ENCODE measurements at places on chromosomes 1 and 21. TPM values are rescaled to one million over a fixed set of nuclear protein-coding genes. Genes with fewer than 3 reads are reported as not detected.

DNA sequence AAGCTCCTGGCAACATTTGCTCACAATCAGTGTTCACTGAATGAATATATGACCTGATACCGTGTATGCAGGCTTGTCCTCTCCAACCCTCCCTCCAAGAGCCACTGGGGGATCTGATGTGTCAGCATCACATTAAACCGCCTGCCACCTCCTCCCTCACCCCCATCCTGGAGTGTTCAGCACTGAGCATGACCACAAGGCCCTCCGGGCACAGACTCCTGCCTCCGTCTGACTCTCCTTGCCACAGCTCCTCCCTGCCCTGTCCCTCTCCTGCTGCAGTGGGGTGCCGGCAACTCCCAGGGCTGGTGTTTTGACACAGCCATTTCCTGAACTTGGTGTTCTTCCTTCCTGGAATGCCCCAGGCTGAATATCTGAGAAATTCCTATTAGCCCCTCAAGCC, 136.7 kb downstream of the FCRL5 start:
- DNase-seq: no peak

DNA sequence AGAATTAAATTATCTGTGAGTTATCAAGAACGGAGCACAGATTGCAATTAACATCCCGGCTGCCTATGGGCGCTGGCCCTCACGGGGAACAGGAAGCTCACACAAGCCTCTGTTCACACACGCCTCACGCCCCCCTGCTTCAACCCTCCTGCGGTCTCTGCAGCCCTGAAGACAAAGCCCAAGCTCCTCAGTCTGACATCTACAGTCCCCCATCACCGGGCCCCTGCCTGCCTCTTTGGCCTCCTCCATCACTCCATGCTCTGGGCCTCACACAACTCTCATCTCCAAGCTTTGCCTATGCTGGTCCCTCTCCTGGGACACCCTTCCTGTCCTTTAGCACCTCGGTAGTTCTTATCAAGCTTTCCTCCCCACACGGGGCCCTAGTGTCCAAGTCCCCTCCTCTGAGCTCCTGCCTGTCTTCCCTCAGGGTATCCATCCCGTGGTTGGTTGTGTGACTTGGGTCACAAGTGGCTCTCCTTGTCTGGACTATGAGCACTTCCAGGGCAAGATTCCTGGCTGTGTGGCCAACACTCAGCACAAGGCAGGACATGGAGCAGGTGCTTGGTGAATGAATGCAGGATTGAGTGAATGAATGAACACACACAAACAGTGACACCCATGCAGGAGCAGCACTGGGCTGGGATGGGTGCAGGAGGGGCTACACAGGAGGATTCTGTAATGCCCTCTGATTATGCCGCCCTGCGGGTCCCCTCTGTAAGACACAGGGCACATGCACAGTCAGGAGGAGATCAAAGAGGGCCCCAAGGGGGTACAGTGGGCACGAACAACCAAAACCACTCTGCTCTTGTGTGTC, 116.1 kb downstream of the DMRTB1 start:
- DNase-seq: no peak

DNA sequence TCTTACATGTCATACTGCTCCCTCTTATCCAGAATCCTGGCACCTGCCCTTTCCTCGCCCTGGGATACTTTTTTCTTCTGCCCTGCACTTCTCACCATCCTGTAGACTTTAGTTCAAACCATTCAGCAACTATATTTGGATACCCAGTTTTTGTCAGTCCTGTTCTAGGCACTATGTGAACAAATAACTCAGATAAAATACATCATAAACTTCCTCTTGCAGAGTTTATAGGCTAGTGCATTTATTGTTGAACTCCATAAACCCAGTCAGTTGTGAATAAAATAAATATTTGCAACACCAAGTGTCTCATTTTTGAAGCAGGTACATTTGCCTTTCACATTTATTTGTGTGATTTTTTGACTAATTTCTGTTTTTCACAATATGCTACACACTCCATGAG, 4.3 kb downstream of the LYPLAL1 start:
- no peak for DNase-seq

- DNase-seq: no peak
Observed at GRCh38 chr1:91856996-91857395, 29.0 kb downstream of the TGFBR3 start.

DNA sequence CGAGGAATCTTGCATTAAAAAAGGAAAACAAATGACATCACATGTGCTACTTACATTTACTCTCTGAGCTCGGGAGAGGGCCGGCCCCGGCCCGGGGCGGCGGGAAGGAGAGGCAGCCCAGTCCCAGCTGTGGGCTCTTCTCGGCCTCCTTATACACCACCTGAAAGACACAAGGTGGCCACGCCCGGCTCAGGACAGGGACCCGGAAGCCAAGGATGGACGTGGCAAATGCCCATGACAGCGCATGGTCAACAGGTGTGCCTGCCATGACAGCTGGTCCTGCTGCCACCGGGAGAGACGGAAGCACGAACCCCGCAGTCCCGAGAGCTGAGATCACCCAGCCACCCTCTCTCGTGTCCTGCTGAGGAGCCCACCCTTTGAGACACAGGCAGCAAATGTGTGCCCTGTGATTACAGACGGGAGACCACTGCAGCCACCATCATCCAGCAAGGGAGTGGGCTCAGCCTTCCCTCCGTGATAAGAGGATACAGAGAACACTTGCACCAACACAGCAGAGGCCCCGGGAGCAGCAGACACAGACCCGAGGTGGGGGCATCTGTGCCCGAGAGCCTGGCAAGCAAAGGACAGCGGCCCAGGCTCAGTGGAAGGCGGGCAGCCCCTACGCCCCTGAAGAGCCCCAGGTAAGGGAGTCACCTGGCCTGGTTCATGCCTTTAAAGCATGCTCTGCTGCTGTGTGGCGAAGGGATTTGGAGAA, 8.7 kb downstream of the TPRG1L start:
- no peak for DNase-seq

GRCh38 chr1:30889511-30889910, 19.0 kb downstream of the SDC3 start:
- no peak for DNase-seq

DNA sequence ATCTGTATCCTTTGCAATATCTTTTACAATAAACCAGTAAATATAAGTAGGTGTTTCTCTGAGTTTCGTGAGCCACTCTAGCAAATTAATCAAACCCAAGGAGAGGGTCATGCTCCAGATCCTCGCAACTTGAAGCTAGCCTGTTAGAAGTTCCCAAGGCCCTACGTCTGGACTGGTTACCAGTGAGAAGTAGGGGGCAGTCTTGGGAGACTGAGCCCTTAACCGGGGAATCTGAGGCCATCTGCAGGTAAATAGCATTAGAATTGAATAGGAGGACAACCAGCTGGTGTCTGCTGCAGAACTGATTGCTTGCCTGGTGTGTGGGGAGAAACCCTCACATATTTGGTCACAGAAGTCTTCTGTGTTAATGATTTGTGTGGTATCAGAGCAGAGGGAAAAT, 190.5 kb downstream of the RYR2 start:
- DNase-seq: no peak

GRCh38 chr1:6727535-6727934, 25.9 kb upstream of the DNAJC11 start:
- no peak for DNase-seq

DNA sequence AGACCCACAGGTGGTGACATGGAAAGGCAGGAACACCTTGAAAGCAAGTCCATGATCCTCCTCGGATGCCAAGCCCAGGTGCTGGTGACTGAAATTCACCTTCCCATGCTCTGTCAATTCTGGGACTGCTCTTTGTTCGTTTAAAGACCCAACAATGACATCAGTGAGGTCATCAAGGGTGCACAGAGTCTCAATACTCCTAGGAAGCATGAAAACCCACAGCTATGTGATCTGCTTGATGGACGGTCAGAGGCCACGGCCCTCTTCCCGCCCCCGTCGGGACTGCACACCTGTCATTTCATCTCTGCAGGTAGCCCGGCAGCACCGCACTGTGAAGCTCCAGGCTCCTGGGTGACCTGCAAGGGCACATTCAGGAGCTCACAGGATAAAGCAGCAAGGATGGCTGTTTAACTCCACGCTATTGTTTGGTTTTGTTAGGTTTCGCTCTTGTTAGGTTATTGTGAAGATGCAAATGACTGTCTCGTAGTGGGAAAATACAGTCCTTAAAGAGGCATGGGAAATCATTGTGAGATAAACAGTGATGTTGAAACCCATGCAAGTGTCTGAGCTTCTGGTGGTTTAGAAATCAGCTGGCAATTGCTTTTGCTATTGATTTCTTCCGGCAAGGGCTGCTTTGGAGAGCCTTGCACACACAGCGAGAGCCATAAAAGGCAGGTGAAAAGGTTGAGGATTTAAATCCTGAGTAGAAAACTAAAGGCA, 124.8 kb upstream of the AJAP1 start:
- DNase-seq: no peak

DNA sequence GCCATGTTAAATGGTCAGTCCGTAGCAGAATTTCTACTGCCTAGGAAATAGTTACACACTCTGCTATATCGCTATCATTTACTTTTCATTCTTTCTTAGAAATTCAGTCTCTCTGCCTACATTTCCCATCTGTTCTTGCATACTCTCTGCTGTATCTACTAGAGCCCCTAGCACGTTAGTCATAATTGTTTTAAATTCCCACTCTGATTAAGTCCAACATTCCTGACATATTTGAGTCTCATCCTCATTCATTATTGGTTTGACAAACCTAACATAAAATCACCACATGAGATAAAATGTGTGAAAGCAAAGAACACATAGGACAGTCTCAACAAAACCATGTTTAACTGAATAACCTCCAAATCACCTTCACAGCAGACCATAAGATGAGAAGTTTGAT, 513.6 kb downstream of the PLPP3 start:
- no peak for DNase-seq

Gene TMPRSS2
- total RNA-seq: 1.7 TPM

Gene BCAN
- not detected for total RNA-seq

Gene ERVH48-1
- total RNA-seq: 0.11 TPM

Gene ADORA1
- total RNA-seq: 0.70 TPM

Gene EXTL1
- total RNA-seq: 3.7 TPM
